ENCODE measurements at places on chromosomes 1 and 21.
A peak's percentile ranks its signal among the peaks of the same experiment; 100 is the strongest.

GRCh38 chr1:82160036-82160435 lies 359.3 kb downstream of the ADGRL2 start:
- DNase-seq, result no peak

- DNase-seq, result no peak
Observed at GRCh38 chr1:230073371-230074035, 6.5 kb downstream of the GALNT2 start.

GRCh38 chr1:9201401-9202239 lies 33.0 kb upstream of the H6PD start:
- no peak for DNase-seq

DNA sequence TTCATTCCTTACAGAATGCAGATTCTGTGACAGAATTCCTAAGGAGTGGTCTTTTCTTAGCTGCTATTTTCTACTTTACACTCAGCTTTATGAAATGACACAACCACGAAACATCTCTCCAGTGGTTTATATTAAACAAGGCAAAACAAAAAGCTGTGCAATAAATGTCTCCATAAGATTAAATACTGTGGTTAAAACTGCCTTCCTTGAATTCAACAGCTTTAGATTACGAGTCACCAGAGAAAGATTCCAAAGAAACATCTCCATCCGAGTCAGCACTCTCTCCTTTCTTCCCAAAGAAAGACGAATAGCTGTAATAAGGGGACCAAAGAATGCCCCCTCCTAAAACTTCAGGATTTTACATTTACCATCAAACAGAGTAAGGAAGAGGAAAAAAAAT lies 4.6 kb upstream of the C1orf87 start:
- no peak for DNase-seq

GRCh38 chr1:111281411-111281810 lies 9.2 kb upstream of the CHIA start:
- no peak for DNase-seq

GRCh38 chr1:157600236-157600635 lies 2.4 kb upstream of the FCRL4 start:
- DNase-seq, result no peak

DNA sequence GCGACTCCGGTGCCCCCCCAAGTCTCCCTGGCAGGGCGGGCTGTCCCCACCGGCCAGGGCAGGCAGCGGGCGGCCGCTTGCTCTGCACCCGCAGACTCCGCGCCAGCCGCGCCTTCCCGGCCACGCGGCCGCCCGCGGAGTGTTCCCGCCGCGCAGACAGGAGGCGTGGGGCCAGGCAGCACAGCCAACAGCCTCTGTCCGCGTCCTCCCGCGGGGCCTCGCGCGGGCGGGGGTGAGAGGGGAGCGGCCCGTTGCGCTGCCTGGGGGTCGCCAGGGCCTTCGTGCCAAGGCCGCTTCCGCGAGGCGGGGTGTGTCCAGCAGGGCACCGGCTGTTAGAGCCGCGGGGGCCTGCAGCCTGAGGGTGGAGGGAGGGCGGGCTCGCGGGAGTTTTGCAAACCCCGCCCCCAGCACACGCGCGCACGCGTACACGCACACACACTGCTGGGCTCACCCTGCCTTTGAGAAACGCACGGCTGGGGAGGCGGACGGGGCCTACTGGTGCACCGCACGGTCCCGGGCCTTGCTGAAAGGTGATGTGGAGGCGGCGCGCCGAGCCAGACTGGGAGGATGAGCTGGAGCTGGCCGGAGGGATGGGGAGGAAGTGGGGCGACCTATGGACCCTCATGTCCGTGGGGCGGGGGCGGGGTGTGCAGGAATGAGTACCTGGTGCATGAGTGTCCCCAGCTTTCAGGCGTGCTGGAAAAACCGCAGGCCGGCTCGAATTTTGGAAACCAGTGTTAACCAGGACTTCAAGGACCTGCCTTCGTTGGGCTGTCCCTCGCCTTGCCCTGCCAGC lies 41.5 kb downstream of the KIAA1614 start:
- no peak for DNase-seq

GRCh38 chr1:32998064-32998463 lies 33.5 kb upstream of the RNF19B start:
- DNase-seq, result no peak

DNA sequence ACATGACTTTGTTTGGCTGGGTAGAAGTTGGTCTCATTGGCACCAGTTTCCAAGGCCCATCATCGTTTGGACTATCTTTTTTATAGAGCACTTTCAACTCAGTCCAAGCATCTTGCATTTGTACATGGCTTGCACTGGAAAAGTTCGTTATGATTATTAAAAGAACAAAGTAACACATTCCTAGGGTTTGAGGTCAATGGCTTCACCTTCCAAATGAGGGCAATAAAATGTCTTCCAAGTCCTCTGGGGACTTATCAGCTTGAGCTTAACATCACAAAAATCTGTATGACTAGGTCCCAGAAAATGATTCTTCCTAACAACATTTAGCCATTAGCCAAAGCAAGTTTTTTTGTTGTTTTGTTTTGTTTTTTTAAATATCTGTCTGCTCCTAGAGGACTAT lies 610.8 kb downstream of the LMO4 start:
- no peak for DNase-seq

GRCh38 chr1:160338580-160338979 lies 4.5 kb downstream of the COPA start:
- DNase-seq, result no peak

DNA sequence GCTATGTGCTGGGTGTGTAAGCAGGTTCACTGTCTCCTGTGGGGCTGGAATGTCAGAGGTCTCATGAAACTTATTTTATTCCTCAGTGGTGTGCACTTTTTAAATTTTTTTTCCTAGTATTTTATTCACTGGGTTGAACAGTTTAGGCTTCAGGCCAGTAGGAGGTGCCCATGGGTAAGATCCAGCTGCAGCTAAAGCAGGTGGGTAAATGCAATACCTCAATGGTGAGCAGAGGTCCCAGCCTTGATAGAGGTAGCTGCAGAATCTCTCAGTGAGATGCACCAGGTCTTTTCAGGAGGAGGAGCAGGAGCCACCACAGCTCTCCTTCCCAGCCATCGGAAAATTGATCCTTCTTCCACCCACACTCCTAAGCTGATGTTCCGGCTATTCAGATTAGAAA lies 12.6 kb upstream of the OR6N2 start:
- DNase-seq, result no peak

DNA sequence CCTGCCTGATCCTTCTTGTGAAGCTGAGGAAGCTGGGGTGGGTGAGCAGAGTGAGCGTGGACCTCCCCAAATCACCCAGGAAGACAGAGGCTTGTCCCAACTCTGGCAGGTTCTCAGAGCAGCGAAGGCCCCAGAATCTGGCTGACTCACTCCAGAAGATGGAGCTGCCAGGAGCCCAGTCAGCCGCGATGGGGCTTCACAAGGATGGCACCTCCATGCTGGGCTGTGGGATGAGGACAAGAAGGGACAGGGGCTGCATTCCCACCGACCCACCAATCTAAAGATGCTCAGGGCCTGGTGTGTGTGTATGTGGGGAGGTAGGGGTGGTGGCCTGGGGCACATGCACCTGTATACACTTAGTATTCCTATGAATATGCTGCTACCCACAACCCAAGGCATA lies 52.9 kb downstream of the ATP1A1 start:
- no peak for DNase-seq

DNA sequence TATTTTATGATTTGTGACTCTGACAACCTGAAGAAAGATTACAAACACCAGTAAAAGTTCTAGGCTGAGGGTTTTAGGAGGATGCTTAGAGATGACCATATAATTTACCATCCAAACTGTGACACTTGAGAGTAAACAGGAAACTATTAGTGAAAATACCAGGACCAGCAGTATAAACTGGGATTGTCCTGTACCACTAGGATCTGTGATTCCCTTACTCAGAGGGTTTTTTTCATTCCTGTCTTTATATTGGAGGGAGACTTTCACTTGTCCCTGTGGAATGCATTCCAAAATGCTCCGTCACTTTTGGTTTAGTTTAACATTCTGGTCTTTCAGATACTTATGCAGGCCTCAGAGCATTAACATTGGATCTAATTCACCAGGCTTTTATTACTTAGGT lies 482.9 kb downstream of the PTBP2 start:
- no peak for DNase-seq

- no peak for DNase-seq
Observed at GRCh38 chr1:113783254-113784103, 24.2 kb upstream of the PHTF1 start.

DNA sequence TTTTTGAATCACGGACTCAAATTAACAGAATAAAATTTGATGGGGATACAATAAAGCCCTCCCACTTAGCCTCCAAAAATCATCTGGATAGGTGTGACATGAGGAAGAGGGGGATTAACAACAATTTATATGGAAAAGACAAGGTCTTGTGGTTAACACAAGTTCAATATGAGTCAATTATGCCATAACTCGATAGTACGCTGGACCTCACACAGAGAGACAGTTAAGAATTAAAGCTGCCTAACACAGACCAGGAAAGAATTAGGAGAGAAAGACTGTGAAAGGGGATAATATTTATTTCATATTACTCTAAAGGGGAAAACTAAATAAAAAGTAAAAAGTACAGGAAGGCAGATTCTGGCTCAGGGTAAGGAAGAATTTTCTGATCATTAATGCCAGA lies 243.7 kb upstream of the LYPLAL1 start:
- no peak for DNase-seq

GRCh38 chr1:8017495-8018197 lies 8.5 kb downstream of the ERRFI1 start:
- no peak for DNase-seq

DNA sequence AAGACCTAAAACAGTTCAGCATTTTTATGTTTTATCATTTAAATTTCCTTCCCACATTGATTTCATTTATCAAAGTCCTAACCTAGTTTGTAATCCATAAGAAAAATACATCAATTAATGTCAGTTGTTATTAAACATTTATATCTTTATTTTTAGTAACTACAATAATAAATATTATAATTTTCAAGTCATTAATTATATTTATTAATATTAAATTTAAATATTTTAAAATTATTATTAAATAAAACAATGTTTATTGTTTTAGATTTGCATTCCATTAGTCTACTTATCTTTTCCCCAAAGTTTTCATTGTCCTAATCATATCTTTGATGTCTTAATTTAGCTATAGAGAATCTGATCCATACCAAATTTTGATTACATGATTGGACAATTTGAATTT lies 368.9 kb downstream of the PLA2G4A start:
- no peak for DNase-seq

GRCh38 chr1:223712850-223713474 lies 623 bp downstream of the CAPN2 start:
- peak; percentile 58 for DNase-seq

GRCh38 chr1:63929106-63929478 lies 155.3 kb downstream of the ROR1 start:
- DNase-seq, result no peak

- DNase-seq, result no peak
Observed at GRCh38 chr1:198174297-198174696, 17.5 kb downstream of the NEK7 start.

DNA sequence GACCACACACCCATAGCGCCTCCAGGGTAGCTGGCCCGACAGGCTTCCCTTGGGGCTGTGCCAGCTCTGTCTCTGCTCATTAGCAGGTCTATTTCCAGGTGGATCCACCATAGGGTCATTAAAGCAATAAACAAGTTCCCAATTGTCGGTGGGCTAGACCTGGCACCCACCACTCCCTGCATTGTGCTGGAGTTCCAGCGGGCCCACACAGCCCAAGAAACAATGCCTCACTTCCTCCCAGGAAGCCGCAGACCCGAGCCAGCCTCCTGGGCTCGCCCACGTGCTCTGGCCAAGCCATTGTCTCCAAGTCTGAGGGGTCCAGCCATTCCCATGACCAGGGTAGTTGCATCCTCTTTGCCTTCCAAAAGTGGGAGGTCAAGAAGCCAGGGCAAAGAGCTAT lies 27.5 kb upstream of the SOX13 start:
- DNase-seq, result no peak

DNA sequence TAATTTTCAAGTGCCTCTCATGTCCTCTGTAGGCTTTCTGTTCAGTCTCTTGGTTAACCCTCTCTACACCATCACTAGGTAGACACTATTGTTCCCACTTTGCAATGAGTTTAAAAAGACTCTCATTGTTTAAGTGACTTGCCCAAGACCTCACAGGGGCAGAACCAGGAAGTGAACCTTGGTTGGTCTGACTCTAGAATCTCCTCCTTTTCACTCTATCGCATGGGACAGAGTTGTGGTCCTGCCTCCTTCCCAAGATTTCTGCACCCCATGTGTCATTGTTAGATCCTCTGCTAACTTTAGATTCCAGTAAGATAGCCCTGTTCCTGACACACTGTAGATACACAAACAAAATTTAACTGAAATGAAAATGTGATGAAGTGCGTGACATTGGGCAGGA lies 481.7 kb upstream of the USP24 start:
- DNase-seq, result no peak

DNA sequence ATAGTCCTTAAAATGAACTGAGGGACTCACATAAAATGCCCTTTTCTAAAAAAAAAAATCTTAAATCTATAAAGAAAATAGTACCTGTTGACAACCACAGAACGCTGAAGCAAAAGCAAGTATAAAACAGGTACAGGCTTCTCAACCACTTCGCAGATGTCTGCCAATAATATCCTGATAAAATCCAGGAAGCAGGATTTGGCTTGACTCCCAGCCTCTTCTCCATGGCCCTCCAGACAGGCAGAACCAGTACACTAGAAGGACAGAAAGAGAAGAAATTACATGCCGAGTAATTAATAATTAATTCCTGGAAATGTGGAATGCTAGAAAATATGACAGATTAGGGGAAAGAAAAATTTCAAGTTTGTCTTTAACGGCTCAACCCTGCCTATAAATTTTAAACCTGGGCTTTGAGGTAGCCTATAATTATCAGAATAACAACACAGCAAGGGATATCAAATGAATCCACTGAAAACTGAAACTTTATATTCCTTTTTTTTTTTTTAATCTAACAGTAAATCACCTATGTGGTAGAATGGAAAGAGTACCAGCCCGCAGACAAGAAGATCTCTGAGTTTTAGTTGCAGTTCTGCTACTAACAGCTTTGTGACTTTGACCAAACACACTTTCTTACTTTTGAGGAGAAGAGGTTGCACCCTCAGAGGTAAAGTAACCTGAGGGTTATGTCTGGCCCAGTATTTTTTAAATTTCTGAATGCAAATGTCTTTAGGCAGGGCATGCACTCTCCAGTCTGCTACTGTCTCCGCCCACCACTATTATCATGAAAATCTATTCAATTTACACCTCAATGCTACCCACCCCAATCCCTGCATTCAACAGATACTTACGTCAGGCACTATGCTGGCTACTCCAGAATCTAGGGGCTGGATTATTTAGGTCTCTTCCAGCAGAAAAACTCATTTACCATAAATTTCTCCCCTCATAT lies 2.7 kb downstream of the KIAA0319L start:
- DNase-seq, result no peak

GRCh38 chr1:161119092-161119903 lies 1.4 kb downstream of the NIT1 start:
- DNase-seq, result peak; percentile 71

- DNase-seq, result no peak
Observed at GRCh38 chr21:23949493-23949892, 1657.8 kb downstream of the MRPL39 start.

- no peak for DNase-seq
Observed at GRCh38 chr21:17446737-17447136, 66.1 kb upstream of the CXADR start.

GRCh38 chr21:46199436-46200373 lies 15.4 kb upstream of the SPATC1L start:
- DNase-seq, result no peak
